Vagina (tissue), 2 donors: ENCODE measurements at places on chromosomes 5 and 9.

DNA sequence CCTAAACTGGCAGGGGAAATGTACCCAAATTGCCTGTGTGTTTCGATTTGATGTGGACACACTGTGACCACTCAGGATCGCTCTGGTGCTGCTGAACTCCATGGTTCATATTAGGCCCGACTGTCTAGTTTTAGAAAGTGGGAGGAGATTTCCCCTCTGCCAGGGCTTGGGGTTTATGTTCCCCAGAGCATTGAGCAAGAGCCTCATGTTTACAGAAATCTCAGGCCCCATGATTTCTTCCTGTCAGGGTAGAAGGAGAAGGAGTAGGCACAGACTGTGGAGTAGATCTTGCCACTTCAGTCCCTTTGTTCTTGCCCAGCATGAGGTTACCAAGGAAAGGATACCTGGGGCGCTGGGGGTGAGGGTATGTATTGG, 40.8 kb upstream of the GLRX start:
- H3K36me3 ChIP-seq = no peaks in the 10 kb centered on the region
- peaks cover 56% of the 10 kb centered on the region for H3K4me1 ChIP-seq
- no peaks in the 10 kb centered on the region for H3K27me3 ChIP-seq
- peak overlapping the region; percentile 88 for H3K27ac ChIP-seq

DNA sequence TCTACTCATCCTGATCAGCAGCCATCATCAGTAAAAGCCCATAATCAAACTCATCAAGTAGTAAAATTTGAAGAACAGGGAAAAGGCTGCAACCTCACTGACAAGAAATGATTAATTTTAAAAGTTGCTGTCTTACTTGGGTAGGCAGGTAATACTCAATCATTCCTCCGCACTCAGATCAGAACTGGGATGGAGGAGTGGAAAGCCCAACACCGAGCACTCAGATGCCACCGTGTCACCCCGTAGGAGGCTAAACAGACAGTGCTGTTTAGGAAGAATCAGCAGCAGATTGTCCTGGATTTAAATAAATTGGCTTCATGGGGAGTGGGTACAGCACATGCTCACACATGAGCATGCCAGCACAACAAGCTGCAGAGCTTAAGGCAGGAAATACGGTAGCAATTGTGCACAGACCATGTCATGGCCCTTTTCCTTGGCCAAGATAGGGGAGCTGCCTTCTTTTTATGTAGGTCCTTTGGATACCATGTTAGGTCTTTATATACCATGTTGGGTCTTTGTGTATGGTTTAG, 92.6 kb upstream of the CDH6 start:
- no peak overlapping the region for H3K4me3 ChIP-seq
- DNase-seq = no peak
- H3K36me3 ChIP-seq = no peaks in the 10 kb centered on the region
- no peaks in the 10 kb centered on the region for H3K27me3 ChIP-seq
- H3K4me1 ChIP-seq = peaks cover 4% of the 10 kb centered on the region
- H3K27ac ChIP-seq = no peak overlapping the region

- H3K27me3 ChIP-seq = no peaks in the 10 kb centered on the region
- no peak overlapping the region for H3K27ac ChIP-seq
- H3K4me1 ChIP-seq = no peaks in the 10 kb centered on the region
- no peak for DNase-seq
- no peak overlapping the region for H3K4me3 ChIP-seq
These were observed 31.6 kb upstream of the ADAMTS2 start for GRCh38 chr5:179376701-179377420.

- H3K4me1 ChIP-seq = no peaks in the 10 kb centered on the region
- no peak for DNase-seq
- no peak overlapping the region for H3K27ac ChIP-seq
- no peaks in the 10 kb centered on the region for H3K27me3 ChIP-seq
These were observed 12.9 kb downstream of the PHYHD1 start for GRCh38 chr9:128933731-128934130.

- no peaks in the 10 kb centered on the region for H3K27me3 ChIP-seq
- no peak overlapping the region for H3K27ac ChIP-seq
- no peaks in the 10 kb centered on the region for H3K36me3 ChIP-seq
- DNase-seq = no peak
These were observed 294.0 kb downstream of the SEC61B start for GRCh38 chr9:99515895-99516656.

- H3K27me3 ChIP-seq = no peaks in the 10 kb centered on the region
- no peak for DNase-seq
- no peak overlapping the region for H3K27ac ChIP-seq
- H3K36me3 ChIP-seq = no peaks in the 10 kb centered on the region
- H3K4me1 ChIP-seq = peaks cover 9% of the 10 kb centered on the region
These were observed 105.6 kb upstream of the PCA3 start for GRCh38 chr9:76658510-76659231.

DNA sequence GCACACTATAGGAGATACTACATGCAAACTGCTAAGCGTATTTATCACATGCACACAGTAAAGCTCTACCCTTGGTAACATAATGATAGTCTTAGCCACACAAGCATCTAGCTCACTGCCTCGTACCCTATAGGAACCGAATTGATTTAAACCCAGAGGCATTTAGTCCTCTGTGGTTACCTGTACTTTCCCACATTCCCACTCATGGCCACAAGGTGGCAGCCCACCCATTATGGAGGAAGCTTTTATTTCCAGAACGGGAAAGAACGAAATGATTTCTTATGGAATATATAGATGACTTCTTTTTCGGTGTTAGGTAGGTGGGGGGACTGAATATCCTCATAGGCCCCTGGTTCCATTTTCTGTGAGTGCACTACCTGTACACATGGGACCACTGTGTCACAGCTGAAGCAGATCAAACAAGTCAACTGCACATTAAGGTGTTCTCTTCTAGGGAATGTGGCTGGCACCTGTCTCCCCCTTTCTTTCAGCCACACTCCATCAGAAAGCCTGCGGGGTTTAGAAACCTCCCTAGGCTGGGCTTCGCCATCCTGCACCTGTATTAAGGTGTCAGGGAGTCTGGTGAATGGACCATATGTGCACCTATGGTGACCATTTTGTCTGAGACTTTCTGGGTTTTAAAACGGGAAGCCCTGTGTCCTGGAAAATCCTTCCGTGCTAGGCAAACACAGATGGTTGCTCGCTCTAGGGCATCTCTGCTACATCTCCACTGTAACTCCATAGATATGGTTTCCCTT, 313.2 kb downstream of the SLIT3 start:
- no peak overlapping the region for H3K4me3 ChIP-seq
- DNase-seq = no peak
- no peak overlapping the region for H3K27ac ChIP-seq
- no peaks in the 10 kb centered on the region for H3K27me3 ChIP-seq
- H3K36me3 ChIP-seq = no peaks in the 10 kb centered on the region
- no peaks in the 10 kb centered on the region for H3K4me1 ChIP-seq

DNA sequence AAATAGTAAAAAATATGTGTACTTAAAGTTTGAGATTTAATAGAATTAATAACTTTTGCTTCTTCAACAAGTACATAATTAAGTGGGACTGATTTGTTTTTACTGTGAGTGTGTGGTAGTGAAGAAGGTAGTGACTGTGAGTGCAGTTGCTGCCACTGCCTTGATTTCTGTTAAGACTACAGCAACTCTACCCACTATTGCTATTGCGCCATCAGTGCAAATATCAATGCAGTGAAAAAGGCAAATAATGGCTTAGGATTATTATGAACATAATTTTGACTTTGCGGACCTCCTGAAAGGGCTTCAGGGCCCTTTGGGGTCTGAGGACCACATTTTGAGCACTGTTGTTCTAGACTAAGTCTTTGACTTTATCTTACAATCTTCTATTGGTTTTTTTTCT, 112.0 kb upstream of the PITX1 start:
- H3K4me3 ChIP-seq = no peak overlapping the region
- no peaks in the 10 kb centered on the region for H3K4me1 ChIP-seq
- H3K27me3 ChIP-seq = no peaks in the 10 kb centered on the region
- H3K27ac ChIP-seq = no peak overlapping the region
- no peak for DNase-seq

DNA sequence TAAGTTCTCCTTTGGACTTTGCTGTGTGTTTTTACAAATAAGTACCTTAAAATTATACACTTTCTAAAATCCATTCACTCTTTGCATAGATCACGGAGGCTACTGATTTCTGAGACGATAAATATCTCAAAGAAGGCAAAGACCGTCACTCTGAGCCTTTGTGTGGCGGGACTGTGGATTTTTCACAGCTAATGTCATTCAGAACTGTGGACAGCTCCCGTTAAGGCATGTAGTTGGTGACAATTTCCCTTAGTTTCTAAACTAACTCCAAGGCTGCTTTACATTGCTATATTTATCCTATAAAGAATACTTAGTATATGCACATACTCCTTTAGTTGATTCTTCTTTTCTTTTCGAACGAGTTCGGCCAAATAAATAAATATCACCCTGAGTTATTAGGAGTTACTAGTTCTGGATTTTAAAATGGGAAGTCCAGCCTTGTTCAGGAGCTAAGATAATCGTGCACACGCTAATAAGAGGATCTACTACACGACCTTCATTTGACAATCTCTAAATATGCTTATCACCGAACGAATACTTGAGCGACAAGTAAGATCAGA, 1.8 kb downstream of the HCN1 start:
- peaks cover 11% of the 10 kb centered on the region for H3K4me1 ChIP-seq
- H3K27ac ChIP-seq = no peak overlapping the region
- DNase-seq = no peak
- no peaks in the 10 kb centered on the region for H3K36me3 ChIP-seq
- H3K4me3 ChIP-seq = no peak overlapping the region
- no peaks in the 10 kb centered on the region for H3K27me3 ChIP-seq

GRCh38 chr5:139177809-139178588, 20.2 kb downstream of the SIL1 start:
- peak overlapping the region; percentile 63 for H3K27ac ChIP-seq
- DNase-seq = no peak
- H3K27me3 ChIP-seq = no peaks in the 10 kb centered on the region
- no peak overlapping the region for H3K4me3 ChIP-seq
- H3K4me1 ChIP-seq = peaks cover 58% of the 10 kb centered on the region
- no peaks in the 10 kb centered on the region for H3K36me3 ChIP-seq

DNA sequence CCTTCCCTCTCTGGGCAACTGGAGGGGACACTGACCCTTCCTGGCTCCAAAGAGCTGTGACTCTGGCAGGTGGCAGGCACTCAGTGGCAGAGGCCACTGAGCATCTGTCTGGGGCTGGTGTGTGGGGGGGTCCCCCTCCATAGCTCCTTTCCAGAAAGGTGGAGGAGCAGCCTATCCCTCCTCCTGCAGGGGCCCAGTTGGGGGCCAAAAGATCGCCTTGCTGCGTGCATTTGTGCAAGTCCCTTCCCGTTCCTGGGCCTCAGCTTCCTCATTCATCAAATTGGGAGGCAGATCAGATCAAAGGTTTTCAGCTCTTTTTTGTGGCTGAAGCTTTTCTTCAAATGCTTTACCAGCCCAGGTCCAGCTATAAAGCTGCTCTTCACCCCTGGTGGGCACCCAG, 77.7 kb downstream of the NTNG2 start:
- H3K36me3 ChIP-seq = no peaks in the 10 kb centered on the region
- no peaks in the 10 kb centered on the region for H3K27me3 ChIP-seq
- H3K4me1 ChIP-seq = peaks cover 24% of the 10 kb centered on the region

DNA sequence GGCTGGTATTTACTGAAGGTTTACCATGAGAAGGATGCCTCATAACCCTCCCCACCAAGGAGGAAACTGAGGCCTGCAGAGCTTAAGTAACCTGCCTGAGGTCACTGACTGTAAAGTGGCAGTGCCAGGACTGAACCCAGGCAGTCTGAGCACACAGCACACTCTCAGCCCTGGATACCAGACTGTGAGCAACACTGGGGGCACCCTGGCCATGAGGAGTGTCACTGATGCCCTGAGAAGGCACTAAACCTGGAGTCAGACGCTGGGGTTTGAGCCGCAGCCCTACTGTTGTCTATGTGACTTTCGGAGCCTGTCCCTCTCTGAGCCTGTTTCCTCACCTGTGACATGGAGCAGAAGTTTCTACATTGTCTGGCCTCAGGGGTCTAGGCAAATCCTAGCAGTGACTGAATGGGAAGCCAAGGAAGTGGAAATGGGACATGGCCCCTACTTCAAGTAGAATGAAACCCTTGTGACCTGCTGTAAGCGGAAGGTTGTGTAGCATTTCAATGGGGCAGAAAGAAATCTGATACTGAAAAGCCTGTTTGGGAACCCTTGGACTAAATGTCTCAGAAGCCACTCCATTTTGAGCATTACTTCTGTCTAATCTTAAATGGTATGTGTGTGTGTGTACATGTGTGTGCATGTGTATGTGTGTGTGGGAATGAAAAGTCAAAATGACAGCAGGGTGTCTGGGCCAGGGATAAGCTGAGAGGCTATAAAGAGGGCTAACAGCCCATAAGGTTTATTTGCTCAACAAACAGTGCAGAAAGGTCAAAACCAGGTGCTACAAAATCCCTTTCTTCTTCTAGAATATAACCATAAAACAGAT, 36.0 kb downstream of the B4GALT1 start:
- peaks cover 39% of the 10 kb centered on the region for H3K36me3 ChIP-seq
- DNase-seq = no peak
- no peak overlapping the region for H3K4me3 ChIP-seq
- H3K27me3 ChIP-seq = no peaks in the 10 kb centered on the region
- H3K27ac ChIP-seq = peak overlapping the region; percentile 61

- no peaks in the 10 kb centered on the region for H3K4me1 ChIP-seq
- no peaks in the 10 kb centered on the region for H3K36me3 ChIP-seq
- H3K4me3 ChIP-seq = no peak overlapping the region
- H3K27ac ChIP-seq = no peak overlapping the region
These were observed 169.1 kb downstream of the DMRT2 start for GRCh38 chr9:1219284-1219683.

DNA sequence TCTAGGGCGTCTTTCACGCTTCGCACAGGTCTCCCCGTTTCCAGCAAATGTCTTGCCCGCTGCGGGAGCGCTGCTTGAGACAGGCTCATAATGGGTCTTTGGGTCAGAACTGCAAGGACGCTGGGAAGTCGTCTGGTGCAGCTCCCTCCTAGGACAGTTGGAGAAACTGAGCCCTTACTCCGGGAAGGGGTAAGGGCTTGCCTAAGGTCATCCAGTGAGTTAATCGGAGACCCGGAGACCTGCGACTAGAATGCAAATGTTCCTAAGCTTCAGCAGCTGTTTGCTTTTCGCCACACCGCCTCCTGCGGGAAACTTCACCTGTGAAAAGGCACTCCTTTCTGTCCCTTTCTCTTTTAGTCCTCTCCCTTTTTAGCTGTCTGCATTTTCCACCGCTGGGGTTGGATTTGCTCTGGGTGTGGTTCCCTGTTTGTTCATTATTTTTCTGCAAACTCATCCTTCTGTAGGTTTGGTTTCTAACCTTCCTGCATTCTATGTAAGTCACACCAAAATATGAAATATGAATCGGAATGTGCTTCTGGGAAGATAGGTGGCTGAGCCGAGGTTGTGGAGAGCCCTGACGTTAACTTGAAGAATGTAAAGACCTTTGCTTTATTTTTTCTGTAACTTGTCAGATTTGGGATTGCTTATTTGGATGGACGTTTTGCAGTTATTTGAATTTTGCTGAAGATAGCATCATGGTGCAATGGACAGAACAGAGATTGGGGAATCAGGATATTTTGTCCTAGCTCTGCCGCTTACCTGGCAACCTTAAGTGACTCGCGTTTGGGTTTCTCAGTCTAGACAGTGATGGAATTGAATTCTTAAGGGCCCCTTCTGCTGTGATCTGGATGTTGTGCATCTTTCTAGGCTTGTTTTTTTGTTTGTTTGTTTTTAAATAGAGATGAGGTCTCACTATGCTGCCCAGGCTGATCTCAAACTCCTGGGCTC, 909 bp downstream of the SLC36A1 start:
- no peaks in the 10 kb centered on the region for H3K27me3 ChIP-seq
- peak overlapping the region; percentile 55 for H3K4me3 ChIP-seq
- peak overlapping the region; percentile 77 for H3K27ac ChIP-seq
- H3K4me1 ChIP-seq = peaks cover 13% of the 10 kb centered on the region

- no peaks in the 10 kb centered on the region for H3K4me1 ChIP-seq
- no peak for DNase-seq
- no peak overlapping the region for H3K4me3 ChIP-seq
- no peaks in the 10 kb centered on the region for H3K36me3 ChIP-seq
- no peak overlapping the region for H3K27ac ChIP-seq
These were observed 122.9 kb upstream of the DAB2 start for GRCh38 chr5:39547553-39548154.
